Peyer's patch (tissue), 4 donors: ENCODE measurements at places on chromosomes 2 and 18. TPM values are rescaled to one million over a fixed set of nuclear protein-coding genes. Genes with fewer than 3 reads are reported as not detected.

- DNase-seq, result no peak
These were observed 519.3 kb upstream of the ID2 start for GRCh38 chr2:8162552-8162951.

DNA sequence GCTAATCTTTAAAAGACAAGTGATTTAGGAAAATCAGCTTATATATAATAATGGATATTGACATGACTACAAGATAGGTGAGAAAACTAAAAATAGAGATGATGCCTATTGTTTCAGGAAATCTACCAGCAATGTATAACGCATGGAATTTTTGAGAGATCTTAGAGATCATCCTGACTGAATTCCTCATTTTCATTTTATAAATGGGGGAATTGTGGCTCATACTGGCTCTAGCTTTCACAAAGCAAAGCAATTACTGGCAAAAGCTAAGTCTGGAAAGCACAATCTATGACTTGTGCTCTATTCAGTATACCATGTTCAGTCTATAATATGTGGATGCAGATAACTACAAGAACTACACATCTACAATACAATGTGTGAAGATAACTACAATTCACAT is 51.9 kb upstream of the FANCL start:
- no peak for DNase-seq

DNA sequence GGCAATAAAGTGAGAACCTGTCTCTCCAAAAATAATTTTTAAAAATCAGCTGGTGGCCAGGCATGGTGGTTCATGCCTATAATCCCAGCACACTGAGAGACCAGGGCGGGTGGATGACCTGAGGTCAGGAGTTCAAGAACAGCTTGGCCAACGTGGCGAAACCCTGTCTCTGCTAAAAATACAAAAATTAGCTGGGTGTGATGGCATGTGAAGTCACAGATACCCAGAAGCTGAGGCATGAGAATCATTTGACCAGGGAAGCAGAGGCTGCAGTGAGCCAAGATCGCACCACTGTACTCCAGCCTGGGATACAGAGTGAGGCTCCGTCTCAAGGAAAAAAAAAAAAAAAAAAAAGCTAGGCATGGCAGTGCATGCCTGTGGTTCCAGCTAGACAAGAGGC is 7.4 kb upstream of the GPR75 start:
- no peak for DNase-seq

DNA sequence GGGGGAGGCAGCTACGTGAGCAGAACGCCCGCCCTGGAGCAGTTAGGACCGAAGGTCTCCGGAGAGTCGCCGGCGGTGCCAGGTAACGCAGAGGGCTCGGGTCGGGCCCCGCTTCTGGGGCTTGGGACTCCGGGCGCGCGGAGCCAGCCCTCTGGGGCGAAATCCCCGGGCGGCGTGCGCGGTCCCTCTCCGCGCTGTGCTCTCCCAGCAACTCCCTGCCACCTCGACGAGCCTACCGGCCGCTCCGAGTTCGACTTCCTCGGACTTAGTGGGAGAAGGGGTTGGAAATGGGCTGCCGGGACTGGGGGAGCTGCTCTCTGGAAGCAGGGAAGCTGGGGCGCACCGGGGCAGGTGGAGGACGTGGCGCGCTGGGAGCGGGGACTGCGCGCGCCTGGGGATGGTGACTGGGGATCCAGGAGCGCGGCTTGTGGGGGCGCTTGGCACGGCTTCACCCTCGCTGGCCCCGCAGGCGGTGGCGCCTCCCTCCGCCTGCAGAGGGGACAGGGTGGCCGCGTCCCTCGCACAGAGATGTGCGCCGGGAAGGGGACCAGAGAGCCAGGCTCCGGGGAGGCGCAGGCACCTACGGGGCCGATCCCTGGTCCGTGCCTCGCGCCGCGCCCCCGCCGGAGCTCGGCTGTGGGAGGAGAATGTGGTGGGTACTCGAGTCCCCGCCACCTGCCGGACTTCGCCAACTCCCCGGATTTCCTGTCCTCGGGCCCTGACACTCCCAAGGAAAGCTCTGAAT is 688 bp downstream of the CDH20 start:
- DNase-seq, result peak; percentile 61

The REG3A gene
- total RNA-seq, result 834 TPM

The FAM237A gene
- total RNA-seq, result not detected

GRCh38 chr2:99656994-99657393 is 167.2 kb upstream of the REV1 start:
- DNase-seq, result no peak

GRCh38 chr2:27572439-27572838 is 10.4 kb upstream of the ZNF512 start:
- DNase-seq, result no peak

GRCh38 chr18:72613534-72613930 is 69.4 kb upstream of the CBLN2 start:
- DNase-seq, result no peak

- no peak for DNase-seq
These were observed 375.8 kb upstream of the NXPH2 start for GRCh38 chr2:139155991-139156390.

The NTSR2 gene
- not detected for total RNA-seq

GRCh38 chr2:16303273-16303577 is 362.4 kb downstream of the CYRIA start:
- no peak for DNase-seq
